ENCODE measurements at places on chromosomes 1 and 21. TPM values are rescaled to one million over a fixed set of nuclear protein-coding genes. Genes with fewer than 3 reads are reported as not detected.

The FCRL6 gene
- 0.81 TPM for total RNA-seq

The CFAP107 gene
- not detected for total RNA-seq

DNA sequence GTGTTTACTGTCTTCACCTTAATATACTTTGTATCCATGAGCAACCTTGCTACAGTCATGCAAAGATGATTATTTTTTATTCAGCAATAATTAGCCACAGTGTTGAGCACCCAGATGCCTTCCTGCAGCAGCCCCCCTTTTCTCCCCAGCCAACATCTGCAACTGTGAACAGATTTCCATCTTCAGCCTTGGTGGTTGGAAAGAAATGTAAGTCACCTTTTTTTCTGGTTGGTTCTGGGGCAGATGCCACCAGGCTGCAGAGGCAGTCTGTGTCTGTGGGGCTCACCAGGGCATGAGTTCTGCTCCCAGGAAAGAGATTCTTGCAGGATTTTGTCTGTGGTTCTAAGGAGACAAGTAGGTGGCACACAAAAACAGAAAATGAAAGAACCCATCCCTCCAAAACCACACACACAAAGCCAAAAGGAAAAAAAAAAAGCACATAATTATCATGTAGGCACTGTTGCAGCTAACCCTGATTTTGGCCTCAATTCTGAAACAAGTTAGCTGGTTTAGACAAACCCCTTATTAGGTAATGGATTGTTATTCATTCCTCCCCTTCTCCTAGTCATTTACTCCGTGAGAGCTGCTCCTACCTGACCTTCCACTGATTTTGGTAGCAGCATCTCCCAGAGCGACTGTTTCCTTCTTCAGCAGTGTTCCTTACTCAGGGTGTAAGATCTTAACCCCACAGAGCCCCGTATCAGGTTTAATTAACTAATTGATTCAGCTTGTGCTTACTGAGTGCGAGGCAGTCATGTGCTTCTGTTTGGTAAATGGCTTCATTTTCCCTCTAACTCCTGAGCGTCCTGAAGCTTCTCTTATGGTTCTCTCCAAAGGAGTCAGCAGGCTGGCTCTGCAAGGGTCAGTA, 36.5 kb downstream of the GALNT2 start:
- peaks cover 52% of the 10 kb centered on the region for H3K4me1 ChIP-seq
- H3K27me3 ChIP-seq, result no peaks in the 10 kb centered on the region
- H3K4me3 ChIP-seq, result peak overlapping the region; percentile 9

The ANGPTL3 gene
- not detected for total RNA-seq

The CLIC6 gene
- 0.25 TPM for total RNA-seq

The HTR1D gene
- total RNA-seq, result not detected

DNA sequence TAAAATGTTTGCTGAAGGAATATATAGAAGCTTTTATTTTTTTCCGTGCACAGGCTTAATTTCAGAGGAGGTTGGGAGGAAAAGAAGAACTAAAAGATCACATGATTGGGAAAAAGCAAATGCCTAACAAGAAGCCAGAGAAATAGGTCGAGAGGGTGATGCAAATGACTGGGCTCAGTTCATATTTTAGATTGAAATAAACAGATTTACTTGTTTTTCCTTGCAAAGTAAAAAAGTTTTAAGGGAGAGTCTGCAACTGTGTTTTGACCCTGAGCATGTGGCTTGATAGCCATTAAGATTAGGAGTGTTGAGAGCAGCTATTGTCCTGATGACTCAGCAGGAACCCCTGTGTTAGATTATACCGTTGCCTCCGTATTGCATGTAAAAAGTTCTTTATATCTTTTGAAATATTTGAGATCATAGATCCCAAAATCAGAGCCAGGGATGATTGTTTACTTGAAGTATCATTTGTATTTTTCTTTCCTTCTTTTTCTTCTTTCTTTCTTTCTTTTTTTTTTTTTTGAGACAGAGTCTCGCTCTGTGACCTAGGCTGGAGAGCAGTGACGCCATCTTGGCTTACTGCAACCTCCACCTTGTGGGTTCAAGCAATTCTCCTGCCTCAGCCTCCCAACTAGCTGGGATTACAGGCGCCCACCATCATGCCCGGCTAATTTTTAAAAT, 20.2 kb downstream of the CLIC4 start:
- H3K4me1 ChIP-seq, result no peaks in the 10 kb centered on the region
- H3K27me3 ChIP-seq, result no peaks in the 10 kb centered on the region
- no peak overlapping the region for H3K4me3 ChIP-seq
- DNase-seq, result no peak

GRCh38 chr1:12202190-12202497, 27.7 kb upstream of the VPS13D start:
- H3K36me3 ChIP-seq, result peaks cover 9% of the 10 kb centered on the region
- H3K4me1 ChIP-seq, result peaks cover 28% of the 10 kb centered on the region
- H3K27me3 ChIP-seq, result no peaks in the 10 kb centered on the region
- no peak for DNase-seq

The RNF207 gene
- total RNA-seq, result 25.9 TPM

- H3K27me3 ChIP-seq, result no peaks in the 10 kb centered on the region
- H3K4me3 ChIP-seq, result no peak overlapping the region
- no peak for DNase-seq
- H3K27ac ChIP-seq, result no peak overlapping the region
Measured at GRCh38 chr1:3588395-3588794, 22.9 kb downstream of the MEGF6 start.

The LCE2B gene
- not detected for total RNA-seq

DNA sequence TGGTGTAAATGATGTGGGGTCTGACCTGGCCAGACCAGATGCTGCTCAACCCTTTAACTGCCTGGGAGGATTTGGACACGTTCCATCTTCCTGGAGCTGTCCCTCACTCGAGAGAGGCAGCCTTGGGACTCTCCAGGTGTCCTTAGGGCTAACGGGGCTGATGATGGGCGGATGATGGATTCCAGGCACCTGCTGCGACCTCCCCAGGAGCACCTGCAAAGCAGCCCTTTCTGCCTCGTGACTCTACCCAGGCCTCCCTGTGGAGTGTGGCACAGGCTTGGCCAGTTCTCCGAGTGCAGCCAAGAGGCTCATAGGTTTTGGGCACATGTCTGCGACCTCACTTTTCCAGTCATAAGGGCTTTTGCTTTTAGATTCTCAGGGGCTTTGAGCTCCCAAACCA, 12.3 kb upstream of the TRIM17 start:
- peaks cover 40% of the 10 kb centered on the region for H3K27me3 ChIP-seq
- DNase-seq, result no peak
- H3K36me3 ChIP-seq, result no peaks in the 10 kb centered on the region

- peak overlapping the region; percentile 98 for H3K4me3 ChIP-seq
- no peaks in the 10 kb centered on the region for H3K27me3 ChIP-seq
- H3K4me1 ChIP-seq, result peaks cover 25% of the 10 kb centered on the region
- no peak for DNase-seq
- H3K27ac ChIP-seq, result peak overlapping the region; percentile 100
Measured at GRCh38 chr1:222644636-222644980, 26.7 kb downstream of the MIA3 start.

DNA sequence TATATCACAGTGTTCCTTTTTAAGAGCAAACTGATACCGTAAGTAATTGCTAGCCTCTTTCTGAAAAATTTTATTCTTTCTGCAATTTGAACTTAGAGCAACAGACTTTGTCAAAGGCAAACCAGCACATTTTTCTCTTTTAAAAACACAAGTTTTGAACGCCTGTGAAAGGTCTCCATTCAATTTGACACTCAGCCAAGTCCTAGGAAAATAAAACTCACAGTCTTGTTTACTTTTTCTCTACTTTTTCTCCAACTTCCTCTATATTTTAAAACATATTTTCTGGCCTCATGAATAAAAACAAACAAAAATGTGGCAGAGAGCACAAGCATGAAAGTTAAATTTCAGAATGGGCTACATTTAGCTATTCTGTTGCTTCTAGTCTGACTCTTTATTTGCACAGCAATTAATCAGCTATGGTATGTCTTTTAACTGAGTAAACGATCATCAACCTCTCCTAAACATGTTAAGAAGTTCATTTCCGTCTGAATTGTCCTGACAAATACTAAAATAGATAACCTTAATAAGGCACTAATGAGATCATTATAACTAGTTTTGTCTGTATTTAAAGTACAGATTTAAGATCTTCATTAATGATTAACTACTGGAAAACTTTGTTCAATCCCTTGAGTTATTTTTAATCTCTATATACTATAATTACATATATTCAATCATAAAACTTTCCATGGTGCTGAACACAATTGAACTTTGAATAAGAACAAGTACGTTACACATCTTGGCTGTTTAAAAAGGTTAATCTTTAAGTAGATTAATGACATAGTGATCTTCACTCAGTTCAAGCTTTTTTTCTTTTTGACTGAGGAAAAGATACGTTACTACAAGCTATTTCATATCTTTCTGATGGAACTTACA, 550.6 kb downstream of the PTBP2 start:
- H3K4me3 ChIP-seq, result no peak overlapping the region
- H3K27me3 ChIP-seq, result no peaks in the 10 kb centered on the region
- H3K36me3 ChIP-seq, result peaks cover 14% of the 10 kb centered on the region
- no peak overlapping the region for H3K27ac ChIP-seq

DNA sequence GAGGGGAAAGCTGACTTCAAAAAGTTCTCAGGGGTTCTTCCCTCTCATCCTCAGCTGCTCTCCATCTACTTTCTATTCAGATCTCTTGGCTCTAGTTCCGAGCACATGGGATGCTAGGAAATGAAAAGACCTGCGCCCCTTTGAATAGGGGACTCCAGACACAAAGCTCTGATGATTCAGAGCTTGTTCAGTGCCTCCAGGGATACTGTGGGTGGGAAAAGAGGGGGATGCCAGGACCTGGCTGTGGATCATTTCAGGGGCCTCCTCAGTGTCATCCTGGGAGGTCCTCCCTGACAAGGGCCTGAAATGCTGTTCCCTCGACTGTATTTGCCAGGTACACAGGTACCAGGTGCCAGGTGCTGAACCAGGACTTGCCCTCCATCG, 943 bp upstream of the KIAA0040 start:
- peak overlapping the region; percentile 86 for H3K27ac ChIP-seq
- H3K4me3 ChIP-seq, result peak overlapping the region; percentile 98
- no peaks in the 10 kb centered on the region for H3K27me3 ChIP-seq
- peaks cover 6% of the 10 kb centered on the region for H3K36me3 ChIP-seq
- H3K4me1 ChIP-seq, result peaks cover 48% of the 10 kb centered on the region

The PRKAA2 gene
- total RNA-seq, result not detected

DNA sequence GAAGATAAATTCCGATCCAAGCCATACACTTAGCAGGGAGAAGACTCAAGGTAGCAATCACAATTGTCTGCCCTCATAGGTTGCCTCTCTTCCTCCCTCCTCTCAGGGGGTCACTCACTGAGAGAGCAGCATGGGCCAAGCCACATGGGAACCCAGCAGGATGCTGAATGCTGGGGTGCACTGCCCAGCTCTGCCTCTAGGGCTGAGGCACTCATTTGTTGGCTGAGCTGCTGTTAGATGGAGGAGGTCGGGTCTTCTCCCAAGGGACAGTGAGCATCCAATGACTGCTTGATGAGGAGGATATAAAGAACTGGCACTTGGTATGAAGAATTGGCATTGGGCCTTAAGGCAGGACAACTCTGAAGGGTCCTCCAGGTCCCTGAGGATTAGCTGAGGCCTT, 418.8 kb downstream of the SIPA1L2 start:
- peaks cover 3% of the 10 kb centered on the region for H3K4me1 ChIP-seq
- peaks cover 10% of the 10 kb centered on the region for H3K27me3 ChIP-seq
- H3K4me3 ChIP-seq, result no peak overlapping the region

The KCND3 gene
- total RNA-seq, result 0.12 TPM

GRCh38 chr1:150210706-150211105, 25.2 kb downstream of the ANP32E start:
- H3K36me3 ChIP-seq, result no peaks in the 10 kb centered on the region
- no peak for DNase-seq
- peaks cover under 1% of the 10 kb centered on the region for H3K27me3 ChIP-seq

DNA sequence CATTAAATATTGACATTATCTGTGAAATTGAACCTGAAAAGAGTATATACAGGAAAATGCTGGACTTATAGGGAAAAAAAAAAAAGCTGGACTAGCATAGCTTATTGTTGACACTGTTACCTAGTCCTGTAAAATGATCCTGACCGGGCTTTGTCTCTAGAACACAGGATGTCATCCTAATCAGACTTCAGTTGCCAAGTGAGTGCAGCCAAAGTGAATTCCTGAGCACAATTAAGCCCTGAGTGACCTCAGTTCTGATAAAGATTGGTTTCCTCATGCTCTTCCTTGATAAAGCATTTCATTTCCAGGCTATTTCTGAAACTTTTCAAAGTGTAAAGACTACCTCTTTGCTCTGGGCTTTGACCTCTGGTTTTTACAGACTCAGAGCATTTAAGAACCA, 19.8 kb downstream of the SELP start:
- no peak overlapping the region for H3K27ac ChIP-seq
- no peak for DNase-seq
- H3K27me3 ChIP-seq, result no peaks in the 10 kb centered on the region
- peaks cover 2% of the 10 kb centered on the region for H3K36me3 ChIP-seq
- no peak overlapping the region for H3K4me3 ChIP-seq

The NBPF20 gene
- total RNA-seq, result 4.4 TPM

DNA sequence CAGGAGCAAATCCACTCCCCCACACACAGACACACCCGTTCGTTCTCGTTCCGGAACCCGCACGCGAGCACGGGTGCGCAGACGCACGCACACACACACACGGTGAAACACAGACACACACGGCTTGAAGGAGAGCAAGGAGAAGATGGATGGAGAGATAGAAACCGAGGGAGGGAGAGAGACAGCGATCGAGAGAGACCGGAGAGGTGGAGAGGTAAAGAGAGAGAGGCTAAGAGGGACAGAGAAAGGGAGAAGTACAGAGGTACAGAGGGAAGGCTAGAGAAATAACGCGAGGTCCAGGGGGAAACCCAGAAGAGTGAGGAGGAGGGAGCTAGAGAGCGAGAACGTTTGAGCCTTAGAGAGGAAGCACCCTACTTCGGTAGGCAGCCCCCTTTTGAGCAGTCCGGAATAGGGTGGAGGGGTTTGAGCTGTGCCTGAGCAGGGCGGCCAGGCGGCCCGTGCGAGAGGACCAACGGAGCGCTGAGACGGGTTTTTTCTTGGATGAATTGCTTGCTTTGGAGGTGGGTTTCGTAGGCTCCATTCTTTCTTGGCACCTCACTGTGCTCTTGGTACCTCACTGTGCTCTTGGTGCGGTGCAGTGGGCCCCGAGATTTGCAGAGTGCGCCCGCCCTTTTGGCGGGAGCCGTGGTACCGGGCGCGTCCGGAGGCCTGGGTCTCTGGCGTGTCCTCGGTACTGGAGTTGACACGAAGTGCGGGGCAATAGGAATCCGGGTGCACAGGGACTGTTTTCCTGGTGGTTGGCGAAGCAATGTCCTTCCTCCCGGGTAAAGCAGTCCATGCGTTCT, 88.4 kb upstream of the RHOU start:
- peak overlapping the region; percentile 83 for H3K27ac ChIP-seq
- H3K4me3 ChIP-seq, result peak overlapping the region; percentile 93
- no peak for DNase-seq

- DNase-seq, result no peak
- H3K4me3 ChIP-seq, result peak overlapping the region; percentile 51
- H3K27ac ChIP-seq, result peak overlapping the region; percentile 51
- peaks cover 38% of the 10 kb centered on the region for H3K4me1 ChIP-seq
Measured at GRCh38 chr1:221725735-221726672, 15.9 kb downstream of the DUSP10 start.

DNA sequence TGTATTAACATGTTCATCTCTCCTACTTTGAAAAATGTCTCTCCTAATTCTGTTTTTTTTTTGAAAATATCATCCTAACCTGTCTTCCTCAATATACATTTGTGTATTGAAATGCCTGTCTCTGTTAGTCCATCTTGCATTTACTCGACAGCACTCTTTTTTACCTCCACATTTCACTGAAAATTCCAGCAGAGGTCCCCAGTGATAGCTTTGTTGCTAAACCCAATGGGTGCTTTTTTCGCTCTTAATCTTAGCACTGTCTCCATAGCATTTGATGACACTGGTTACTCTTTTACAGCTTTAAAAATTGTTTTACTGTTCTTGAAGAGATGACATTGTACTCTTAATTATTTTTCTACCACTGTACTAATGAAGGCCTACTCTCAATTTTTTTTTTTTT, 10.8 kb downstream of the OSBPL9 start:
- H3K4me3 ChIP-seq, result no peak overlapping the region
- H3K27me3 ChIP-seq, result no peaks in the 10 kb centered on the region

Measured in T-helper 17 cell (primary cell).